ENCODE measurements at places on chromosomes 11 and 22.
A peak's percentile ranks its signal among the peaks of the same experiment; 100 is the strongest.

GRCh38 chr11:34052608-34053160 lies 1.2 kb downstream of the CAPRIN1 start:
- DNase-seq: no peak

- no peak for DNase-seq
Measured at GRCh38 chr11:3155216-3155615, 9.9 kb downstream of the OSBPL5 start.

DNA sequence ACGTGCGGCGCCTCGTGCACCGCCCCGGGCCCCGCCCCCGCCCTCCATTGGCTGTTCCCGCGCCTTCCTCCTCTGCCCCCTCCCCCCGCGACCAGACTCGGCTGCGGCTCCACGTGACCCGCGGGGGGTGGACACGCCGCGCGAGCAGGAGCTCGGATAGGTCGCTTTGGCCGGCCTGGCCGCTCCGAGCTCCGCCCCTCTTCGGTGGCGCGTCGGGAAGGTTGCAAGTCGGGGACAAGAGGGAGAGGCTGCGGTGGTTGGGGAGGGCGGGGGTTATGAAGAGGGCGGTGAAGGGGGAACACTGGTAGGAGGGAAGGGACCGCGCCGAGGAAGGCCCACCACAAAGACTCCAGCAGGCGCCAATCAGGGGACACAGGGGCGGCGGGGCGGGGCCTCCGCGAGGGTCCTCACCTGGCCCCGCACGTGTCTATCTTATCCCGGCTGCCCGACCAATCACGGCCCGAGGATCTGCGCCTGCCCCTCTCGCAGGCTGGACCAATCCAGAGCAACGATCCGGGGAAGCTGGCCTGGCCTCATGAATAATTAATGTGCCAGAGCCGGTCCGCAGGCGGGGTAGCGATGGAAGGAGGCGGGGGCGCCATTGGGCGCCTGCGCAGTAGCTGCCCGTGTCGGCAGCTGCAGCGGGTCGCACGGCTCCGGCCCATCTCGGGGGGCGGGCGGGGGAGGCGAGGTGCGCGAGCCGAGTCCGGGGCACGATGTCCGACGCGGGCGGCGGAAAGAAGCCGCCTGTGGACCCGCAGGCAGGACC lies at the start of gene TEF:
Gene TEF, plus strand, starts transcription at position 614 of the 769 bp plus-strand sequence. Its CDS starts 103 bp downstream, at position 717.
- DNase-seq: peak; percentile 82

DNA sequence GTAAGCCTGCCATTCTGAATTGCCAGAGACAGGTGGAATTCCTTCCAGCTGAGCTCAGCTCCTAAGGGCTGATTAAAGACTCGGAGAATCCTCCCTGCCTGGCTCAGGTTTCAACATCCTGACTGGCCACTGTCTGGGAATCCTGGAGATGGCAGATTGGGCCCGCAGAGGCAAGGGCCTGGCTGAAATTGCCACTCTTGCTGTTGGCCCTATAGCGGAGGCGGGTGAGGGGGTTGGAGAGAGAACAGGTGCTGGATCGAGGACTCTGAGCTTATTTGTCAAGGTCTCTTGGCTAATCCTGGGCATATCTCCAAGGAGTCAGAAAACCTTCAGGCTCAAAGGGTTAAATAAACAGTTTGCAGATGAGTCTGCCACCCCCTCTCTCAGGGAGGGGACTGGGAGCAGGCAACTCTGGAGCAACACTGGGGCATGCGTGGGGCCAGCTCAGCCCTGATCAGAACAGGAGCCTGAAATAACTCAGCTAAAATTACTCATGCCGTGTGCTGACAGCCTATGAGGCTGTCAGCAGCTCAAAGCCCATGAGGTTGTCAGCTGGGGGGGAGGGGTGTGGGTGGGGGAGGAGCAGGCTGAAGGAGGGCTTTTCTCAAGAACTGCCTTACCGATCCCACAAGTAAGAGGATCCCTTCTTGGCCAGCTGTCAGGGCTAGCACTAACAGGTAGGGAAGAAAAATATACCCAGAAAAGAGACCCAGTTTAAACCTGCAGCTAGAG lies 14.7 kb upstream of the MFRP start:
- DNase-seq: peak; percentile 56

Data from SW 1271 (cell line).